ENCODE measurements at places on chromosomes 6 and 20.

- no peak for DNase-seq
Measured at GRCh38 chr6:32794510-32794909, 22.3 kb downstream of the HLA-DOB start.

- DNase-seq: no peak
Measured at GRCh38 chr20:41167481-41168253, 30.3 kb downstream of the PLCG1 start.

GRCh38 chr6:167815296-167815980 lies 11.3 kb upstream of the AFDN start:
- no peak for DNase-seq

DNA sequence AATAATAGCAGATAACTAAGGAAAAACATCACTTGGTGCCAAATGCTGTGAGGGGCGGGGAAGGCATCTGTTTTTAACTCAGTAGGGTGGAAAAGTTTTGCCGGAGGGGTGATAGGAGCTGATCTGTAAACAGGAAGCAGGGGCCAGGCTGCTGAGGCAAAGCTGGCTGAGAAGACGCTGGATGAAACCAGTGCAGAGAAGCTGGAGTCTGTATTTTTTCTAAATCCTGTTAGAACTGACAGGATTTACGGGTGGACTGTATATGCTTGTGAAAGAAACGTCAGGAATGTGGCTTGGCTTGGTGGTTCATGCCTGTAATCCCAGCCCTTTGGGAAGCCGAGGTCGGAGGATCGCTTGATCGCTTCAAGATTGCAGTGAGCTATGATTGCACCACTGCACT lies 5.6 kb downstream of the PCMTD2 start:
- peak; percentile 78 for DNase-seq

GRCh38 chr6:117354671-117355070 lies 71.1 kb downstream of the ROS1 start:
- no peak for DNase-seq

- DNase-seq: no peak
Measured at GRCh38 chr20:8490076-8490830, 358.2 kb downstream of the PLCB1 start.

DNA sequence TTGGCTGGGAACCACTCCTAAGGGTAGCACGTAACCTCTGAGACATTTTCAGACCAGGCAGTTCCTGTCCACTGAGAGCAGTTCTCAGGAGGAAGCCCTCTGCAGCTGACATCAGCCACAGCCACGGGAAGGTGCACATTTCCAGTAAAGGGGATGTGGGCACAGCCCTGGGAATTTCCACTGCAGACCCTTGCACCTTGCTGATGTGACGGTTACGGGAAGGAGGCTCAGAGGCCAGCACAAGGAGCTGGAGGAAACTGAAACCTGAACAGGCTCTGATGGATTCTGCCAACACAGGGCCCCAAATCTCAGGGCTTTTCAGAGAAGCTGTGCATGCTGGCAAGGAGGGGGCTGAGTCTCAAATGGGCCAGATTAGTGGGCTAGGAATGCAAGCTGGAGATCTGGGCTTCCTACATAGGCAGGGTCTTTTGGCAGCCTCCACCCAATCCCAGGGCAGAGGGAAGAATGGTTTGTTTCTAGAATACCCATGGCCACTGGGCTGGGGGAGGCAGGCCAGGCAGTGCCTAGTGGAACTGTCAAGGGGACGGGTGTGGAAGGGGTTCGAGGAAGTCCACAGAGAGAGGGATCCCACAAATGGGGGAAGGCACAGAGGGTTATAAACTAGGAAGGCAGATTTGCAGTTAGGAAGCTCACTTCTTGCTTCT lies 14.2 kb downstream of the EBF4 start:
- DNase-seq: no peak

DNA sequence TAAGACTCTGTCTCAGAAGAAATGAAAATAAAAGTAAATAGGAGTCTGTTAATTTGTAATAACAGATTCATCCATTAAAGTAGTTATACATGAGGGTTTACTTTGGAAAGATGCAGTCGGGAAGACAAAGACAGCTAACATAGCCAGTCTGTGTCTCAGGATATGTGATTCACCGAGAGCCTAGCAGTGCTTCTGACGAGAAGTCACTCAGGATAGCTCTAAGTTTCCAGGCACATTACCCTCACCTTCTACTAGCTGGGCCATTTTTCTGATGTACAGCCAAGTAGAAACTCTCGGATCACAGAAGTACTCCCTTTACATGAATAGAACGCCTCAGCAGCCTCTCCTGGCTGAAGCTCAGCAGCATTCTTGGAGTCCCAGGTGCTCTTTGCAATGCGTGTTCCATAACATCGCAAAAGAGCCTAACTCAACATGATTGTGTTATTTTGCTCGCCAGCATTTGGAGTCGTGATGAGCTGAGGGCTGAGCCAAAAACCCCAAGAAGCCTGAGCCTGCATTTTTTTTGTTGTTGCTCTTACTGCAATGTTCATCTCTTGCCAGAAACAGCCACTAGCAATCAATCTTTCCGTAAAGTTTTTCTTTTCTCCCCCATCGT lies 22.4 kb upstream of the TASP1 start:
- no peak for DNase-seq

DNA sequence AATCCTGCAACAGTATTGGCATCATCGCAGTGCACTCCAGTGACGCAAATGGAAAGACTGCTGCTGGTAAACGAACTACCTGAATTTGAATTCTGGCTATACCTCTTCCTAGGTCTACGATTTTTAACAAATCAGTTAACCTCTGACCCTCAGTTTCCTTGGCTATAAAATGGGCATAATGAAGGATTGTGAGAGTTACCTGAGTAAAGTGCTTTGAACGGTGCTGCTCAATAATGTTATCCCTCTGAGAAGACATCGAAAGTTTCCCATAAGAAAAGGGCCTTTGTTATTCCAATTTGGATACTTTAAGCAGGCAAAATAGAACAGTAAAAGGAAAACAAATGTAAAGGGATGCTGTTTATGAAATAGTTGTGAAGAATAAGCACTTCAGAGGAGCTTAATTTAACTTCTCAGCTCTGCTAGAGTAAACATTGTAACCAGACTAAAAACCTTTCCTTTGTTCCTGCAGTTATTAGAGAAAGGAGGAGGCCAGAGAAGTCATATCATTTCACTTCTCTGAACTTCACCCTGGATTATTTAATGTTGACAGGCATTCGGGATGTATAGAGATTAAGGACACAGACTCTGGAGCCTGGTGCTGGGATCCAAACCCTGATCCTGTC lies 5.8 kb downstream of the SGK1 start:
- no peak for DNase-seq

GRCh38 chr6:80541181-80541580 lies 434.7 kb downstream of the BCKDHB start:
- peak; percentile 89 for DNase-seq

DNA sequence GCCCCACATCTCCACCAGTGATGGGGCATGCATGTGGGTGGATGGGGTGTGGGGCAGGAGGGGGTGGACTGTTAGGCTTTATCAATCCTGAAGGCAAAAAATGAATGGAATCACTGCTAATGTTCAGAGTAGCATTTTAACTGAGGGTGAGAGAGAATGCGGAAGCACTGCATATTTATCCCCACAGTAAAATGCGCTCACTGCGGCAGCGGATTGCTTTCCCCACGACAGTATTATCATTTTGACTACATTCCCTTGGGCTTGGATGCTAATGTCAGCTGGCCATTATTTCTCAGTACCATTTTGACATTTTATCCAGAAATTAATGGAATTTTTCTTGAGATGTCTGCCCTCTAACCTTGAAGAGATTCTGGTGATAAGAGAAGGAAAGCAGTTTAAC lies 13.4 kb downstream of the ALDH8A1 start:
- DNase-seq: no peak

DNA sequence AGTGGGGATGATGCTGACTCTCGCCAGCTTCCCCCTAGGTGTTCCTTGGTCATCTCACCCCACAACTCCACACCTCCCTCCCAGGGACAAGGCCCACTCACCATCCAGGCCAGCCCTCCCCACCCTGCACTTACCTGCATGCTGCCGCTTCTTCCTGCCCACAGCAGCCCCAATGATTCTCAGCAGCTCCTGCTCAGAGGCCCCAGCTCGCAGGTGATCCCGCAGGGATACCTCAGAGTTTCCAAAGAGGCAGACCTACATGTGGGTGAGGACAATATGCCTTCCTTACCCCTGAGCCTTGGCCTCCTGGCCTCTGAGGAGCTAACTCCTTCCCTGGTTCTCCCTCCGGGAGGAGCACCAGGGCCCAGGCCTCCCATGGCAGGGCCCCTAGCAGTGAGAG lies 24.6 kb downstream of the MOCS1 start:
- DNase-seq: no peak

DNA sequence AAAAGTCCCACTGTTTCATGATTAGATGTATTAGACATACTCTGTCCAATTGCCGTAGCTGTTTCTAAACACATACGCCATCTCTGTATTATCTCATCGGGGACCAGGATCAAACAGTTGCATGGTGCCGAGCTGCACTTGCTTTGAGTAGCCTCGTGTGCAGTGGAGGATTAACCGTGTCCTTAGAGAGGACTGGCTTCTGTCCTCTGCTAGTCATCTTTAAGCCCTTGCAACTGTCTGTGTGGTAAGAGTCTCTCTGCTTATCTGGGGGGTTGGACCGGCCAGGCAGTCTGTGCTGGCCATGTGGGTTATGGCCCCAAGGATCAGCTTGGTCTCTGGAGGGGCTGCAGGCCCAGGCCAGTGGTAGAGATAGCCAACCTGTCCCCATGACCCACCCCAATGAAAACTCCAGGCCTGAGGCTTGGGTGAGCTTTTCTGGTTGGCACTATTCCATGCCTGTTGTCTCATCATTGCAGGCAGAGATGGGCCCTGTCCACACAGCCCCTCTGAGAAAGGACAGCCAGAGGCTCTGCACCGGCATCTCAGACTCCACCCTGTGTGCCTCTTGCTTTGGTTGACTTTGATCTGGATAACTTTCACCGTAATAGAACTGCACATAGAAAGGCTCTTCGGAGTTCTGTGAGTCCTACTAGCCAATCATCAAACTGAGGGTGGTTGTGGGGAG lies 137.3 kb upstream of the SNX9 start:
- DNase-seq: no peak

GRCh38 chr6:3228046-3228671 lies 706 bp upstream of the TUBB2B start:
- no peak for DNase-seq

- no peak for DNase-seq
Measured at GRCh38 chr20:32575805-32576204, 9.3 kb downstream of the NOL4L start.

- DNase-seq: no peak
Measured at GRCh38 chr6:156879591-156879990, 102.4 kb downstream of the ARID1B start.

- peak; percentile 32 for DNase-seq
Measured at GRCh38 chr6:111423055-111423633, 59.9 kb downstream of the REV3L start.

DNA sequence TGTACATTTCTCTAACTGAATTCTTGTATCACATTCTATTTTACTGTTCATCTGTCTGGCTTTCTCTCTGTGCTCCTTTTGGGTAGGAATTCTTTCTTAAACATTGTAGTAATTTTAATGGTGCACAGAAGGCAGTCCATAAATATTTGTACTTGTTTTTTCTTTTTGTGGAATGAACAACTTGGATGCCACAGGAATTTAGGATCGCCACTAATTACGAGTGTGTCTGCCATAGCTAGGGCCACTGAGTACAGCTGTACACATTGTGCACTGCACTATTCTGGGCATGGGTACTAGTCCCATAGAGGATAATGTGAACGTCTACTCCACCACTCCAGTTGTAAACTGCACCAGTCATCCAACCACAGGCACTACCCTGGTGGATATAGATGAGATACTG lies 39.3 kb upstream of the TMEM200A start:
- DNase-seq: no peak

DNA sequence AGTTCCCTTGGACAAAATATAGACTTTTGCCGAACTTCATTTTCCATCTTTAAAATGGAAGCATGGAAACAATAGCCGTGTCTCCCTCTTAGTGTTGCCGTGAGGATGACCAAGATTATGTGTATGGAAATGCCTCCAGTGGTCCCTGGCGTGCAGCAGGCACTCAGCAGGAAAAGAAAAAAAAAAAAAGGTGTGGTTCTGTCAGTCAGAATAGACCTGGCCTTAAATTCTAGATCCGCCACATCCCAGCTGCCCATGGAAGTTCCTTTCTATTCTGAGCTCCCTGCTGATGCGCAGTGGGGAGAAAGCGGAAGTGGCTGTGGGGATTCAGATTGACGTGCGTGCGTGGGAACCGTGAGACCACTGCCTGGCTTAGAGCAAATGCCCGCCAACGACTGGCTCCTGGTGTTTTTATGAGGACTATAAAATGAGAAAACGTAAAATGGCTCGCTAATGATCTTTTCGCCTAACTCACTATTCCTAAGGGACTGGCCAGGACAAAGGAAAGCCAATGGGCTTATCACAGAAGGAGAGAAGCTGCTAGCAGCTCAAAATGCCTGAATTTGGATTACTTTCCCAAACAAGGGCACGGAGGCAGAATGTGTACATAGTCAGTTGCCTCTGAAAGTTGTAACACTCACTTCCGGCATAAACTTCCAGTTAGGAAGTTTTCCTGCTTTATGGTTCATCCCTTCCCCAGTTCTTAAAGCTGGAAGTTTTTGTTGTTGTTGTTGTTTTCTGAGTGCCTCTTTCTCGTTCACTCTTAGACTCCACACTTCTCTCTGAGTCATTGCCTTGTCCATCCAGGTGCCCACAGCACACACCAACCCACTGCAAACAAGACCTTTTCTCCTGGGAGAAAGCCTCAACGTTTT lies 11.4 kb upstream of the PDE10A start:
- no peak for DNase-seq

GRCh38 chr20:48405909-48406308 lies 421.9 kb downstream of the PREX1 start:
- DNase-seq: no peak

GRCh38 chr20:60268491-60268890 lies 310.3 kb downstream of the CDH26 start:
- no peak for DNase-seq

DNA sequence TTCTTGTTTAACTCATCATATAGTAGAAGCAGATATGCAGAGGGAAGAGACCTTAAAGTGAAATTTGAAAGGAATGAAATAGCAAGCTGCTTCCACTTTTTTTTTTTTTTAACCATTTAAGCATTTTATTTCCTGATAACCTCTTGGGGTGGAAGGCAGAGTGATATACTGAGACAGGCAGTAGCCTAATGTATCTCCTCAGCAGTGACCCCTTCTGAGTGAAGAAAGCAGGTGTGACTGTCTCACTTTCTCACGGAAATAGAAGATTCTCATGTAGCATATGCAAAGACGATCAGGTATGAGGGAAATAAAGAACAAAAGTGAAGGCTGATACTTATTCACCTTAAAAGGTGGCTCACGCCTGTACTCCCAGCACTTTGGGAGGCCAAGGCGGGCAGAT lies 187.1 kb upstream of the STXBP5 start:
- no peak for DNase-seq

GRCh38 chr20:3223994-3224680 lies 14.8 kb downstream of the ITPA start:
- DNase-seq: no peak

Data from EL (cell line).